Small intestine (tissue), 16 donors: ENCODE measurements at places on chromosomes 13 and 19. TPM values are rescaled to one million over a fixed set of nuclear protein-coding genes. Genes with fewer than 3 reads are reported as not detected.
A peak's percentile ranks its signal among the peaks of the same experiment; 100 is the strongest.

DNA sequence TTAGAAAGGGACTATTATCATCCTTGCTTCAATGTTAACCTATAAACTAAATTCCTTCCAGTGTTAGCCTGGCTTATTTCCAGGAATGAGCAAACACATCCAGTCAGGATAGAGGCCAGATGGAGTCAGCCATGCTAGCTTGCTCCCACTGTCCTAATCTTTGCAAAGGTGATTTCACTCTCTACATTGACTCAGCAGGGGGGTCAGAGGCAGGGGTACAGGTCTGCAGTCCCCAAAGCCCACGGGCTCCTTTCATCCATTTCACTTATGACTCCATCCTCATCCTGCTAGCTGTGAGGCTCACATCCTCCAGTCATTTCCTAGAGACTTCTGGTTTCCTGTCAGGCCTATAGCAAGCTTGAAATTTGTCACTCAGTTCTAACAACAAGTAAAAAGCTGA, 63.4 kb upstream of the CEACAM8 start:
- no peaks in the 10 kb centered on the region for H3K36me3 ChIP-seq
- H3K27ac ChIP-seq: no peak overlapping the region
- no peak for DNase-seq

GRCh38 chr13:113115363-113116205, 7.0 kb upstream of the F10 start:
- no peak for DNase-seq
- no peaks in the 10 kb centered on the region for H3K36me3 ChIP-seq
- H3K4me1 ChIP-seq: no peaks in the 10 kb centered on the region

DNA sequence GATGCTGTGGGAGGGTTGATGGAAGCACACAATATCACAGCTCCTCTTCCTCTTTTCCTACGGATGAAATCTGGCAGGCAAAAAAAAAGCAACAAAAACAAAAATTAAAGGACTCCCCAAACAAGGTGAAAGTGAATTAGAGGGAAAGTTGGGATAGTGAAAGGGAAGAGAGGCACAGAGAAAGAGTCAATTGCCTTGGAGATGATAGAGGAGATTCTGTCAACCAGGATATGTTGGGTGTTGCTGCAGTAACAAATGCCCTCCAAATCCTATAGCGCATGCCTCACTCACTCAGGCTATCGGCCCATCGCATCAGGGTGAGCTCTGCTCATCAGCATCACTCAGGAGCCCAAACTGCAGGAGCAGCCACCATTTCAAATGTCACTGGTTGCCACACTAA, 119.1 kb downstream of the DLEU7 start:
- H3K4me3 ChIP-seq: no peak overlapping the region
- no peak for DNase-seq

ZNF701 gene
- 2.7 TPM for polyA plus RNA-seq

DNA sequence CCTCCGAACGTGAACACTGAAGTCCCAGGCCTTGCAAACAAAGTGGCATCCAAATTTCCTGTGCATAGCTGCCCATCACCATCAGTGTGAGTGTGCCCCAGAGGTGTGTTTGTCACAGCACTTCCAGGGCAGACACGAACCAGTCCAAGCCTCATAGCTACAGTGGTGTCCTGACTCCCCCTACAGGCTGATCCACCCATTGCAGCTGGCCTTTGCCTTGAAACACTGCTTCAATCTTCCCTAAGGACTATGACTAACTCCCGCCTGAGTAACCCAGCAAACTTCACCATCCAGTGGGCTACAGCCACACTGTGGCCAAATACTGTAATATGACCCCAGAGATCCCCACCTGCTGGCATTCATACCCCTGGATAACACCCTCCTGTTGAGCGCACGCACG, 3.9 kb downstream of the ZNF266 start:
- peaks cover 10% of the 10 kb centered on the region for H3K36me3 ChIP-seq
- peaks cover 5% of the 10 kb centered on the region for H3K4me1 ChIP-seq
- H3K27ac ChIP-seq: no peak overlapping the region
- no peak for DNase-seq
- H3K27me3 ChIP-seq: no peaks in the 10 kb centered on the region

PTPRS gene
- 12.5 TPM for polyA plus RNA-seq

DNA sequence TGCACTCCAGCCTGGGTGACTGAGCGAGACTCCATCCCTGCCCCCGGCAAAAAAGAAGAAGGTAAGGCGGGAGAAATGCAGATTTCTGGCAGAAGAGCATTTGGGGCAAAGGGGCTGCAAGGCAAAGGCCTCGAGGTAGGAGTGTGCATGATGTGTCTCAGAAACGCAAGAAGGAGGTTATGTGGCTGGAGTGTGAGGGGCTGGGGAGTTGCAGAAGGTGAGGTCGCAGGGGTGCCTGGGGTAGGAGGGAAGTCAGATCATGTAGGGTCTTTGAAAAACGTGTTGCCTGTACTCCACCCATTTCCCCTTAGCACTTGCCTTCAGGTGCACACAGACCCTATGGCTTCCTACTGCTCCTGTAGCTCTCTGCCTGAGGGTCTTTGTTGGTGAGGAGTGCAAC, 29.9 kb downstream of the KCTD15 start:
- H3K27ac ChIP-seq: no peak overlapping the region
- H3K4me1 ChIP-seq: no peaks in the 10 kb centered on the region
- H3K4me3 ChIP-seq: no peak overlapping the region

CERS1 gene
- polyA plus RNA-seq: not detected

- H3K27ac ChIP-seq: no peak overlapping the region
- no peaks in the 10 kb centered on the region for H3K27me3 ChIP-seq
- H3K4me1 ChIP-seq: no peaks in the 10 kb centered on the region
Observed at GRCh38 chr13:45519493-45519892, 54.8 kb downstream of the COG3 start.

ZNF442 gene
- polyA plus RNA-seq: 1.0 TPM

DNA sequence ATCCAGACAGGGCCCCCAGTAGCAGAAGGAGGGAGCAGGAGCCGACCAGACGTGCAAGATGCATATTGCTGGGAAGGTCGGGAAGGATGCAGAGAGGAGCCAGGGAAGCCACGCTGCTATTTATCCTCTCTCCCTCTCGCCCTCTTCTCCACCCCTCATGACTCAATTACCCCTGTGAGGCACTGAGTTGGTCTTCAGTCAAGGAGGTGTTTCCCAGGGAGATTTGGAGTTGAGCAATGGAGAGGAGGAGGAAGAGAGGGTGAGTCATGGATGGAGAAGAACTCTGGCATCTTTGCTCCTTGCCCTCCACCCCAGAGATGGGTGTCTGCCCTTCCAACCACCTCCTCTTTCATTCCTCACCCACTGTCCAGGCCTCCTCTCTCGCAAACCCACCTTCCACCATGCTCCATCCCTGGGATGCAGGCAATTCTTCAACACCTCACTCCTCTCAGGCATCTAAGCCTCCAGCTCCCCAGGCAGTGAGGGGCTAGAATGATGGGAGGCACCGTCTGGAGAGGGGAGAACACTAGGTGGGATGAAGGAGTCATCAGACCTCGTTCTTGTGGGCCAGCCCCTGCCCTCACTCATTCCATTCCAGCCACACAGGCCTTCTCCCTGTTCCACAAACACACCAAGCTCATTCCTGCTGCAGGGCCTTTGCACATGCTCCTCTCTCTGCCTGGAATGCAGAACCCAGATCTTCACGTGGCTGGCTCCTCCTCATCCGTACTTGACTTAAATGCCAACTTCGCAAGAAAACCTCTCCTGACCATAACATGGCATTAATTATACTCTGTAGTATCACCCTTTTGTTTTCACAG, at the start of gene SBSN:
SBSN (minus strand) TSS at position 94 of the 821 bp plus-strand sequence; CDS start at position 64, 30 bp downstream.
- H3K4me1 ChIP-seq: no peaks in the 10 kb centered on the region
- H3K27me3 ChIP-seq: no peaks in the 10 kb centered on the region
- DNase-seq: no peak
- H3K4me3 ChIP-seq: no peak within 1 kb of the TSS

DNA sequence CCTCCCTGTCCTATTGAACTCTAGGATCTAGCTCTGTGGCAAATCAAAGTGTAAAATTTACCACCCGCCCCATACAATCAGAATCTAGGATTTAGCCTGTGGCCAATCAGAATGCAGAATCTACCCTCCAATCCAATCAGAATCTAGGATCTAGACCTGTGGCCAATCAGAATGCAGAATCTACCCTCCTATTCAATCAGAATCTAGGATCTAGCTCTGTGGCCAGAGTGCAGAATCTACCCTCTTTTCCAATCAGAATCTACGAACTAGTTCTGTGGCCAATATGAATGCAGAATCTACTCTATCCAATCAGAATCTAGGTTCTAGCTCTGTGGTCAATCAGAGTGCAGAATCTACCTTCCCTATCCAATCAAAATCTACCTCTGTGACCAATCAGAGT, 25.8 kb downstream of the PRKD2 start:
- H3K27me3 ChIP-seq: no peaks in the 10 kb centered on the region
- peaks cover 19% of the 10 kb centered on the region for H3K36me3 ChIP-seq
- no peak for DNase-seq

CILP2 gene
- polyA plus RNA-seq: 0.13 TPM

GRCh38 chr19:55116232-55116858, 1.1 kb downstream of the PPP1R12C start:
- no peaks in the 10 kb centered on the region for H3K27me3 ChIP-seq
- H3K36me3 ChIP-seq: no peaks in the 10 kb centered on the region
- peak overlapping the region; percentile 59 for H3K27ac ChIP-seq
- H3K4me1 ChIP-seq: peaks cover 22% of the 10 kb centered on the region
- DNase-seq: peak; percentile 57
- H3K4me3 ChIP-seq: peak overlapping the region; percentile 65

DNA sequence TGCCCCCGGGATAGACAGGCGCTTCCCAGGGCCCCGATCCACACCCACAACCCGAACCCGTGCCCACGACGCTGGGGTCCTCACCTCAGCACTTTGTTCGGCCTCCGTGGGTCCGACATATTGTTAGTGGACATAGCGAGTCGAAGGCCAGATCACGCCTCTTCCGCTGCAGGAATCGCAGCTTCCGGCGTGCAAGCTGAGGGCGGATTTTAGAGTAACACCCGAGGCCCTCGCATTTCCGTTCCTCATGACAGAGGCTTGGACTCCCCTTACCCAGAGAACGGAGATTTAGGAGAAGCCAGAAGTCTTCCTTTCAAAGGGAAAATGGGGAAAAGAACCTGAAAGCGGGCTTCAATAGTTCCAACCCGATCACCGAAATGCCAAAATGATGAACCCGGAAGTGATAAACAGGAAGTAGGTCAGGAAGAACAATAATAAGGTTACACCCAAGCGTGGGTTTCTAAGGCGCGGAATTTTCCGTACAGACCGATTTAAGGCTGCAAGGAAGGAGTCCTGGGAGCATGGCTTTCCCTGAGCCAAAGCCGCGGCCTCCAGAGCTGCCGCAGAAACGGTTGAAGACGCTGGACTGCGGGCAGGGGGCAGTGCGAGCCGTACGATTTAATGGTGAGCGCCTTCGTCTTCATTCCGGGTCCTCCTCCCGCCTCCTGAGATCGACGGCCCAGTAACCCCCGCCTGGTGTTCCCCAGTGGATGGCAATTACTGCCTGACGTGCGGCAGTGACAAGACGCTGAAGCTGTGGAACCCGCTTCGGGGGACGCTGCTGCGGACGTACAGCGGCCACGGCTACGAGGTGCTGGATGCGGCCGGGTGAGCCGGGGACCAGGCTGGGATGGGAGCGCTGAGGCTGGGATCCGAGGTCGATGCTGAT, 2.9 kb downstream of the WDR83 start:
- peaks cover 12% of the 10 kb centered on the region for H3K4me1 ChIP-seq
- H3K27me3 ChIP-seq: no peaks in the 10 kb centered on the region
- H3K27ac ChIP-seq: peak overlapping the region; percentile 94

OR7A17 gene
- not detected for polyA plus RNA-seq

DNA sequence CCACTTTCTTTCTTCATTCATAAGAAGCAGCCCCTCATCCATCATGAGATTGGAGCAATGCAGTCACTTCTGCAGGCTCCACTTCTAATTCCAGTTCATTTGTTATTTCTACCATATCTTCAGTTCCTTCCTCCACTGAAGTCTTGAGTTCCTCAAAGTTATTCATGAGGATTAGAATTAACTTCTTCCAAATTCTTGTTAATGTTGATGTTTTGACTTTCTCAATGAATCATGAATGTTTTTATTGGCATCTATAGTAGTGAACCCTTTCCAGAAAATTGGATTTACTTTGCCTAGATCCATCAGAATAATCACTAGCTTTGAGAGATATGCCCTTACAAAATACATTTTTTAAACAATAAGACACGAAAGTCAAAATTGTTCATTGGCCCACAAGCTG, 2567.7 kb upstream of the PCDH20 start:
- no peak overlapping the region for H3K4me3 ChIP-seq
- H3K27ac ChIP-seq: no peak overlapping the region
- no peaks in the 10 kb centered on the region for H3K36me3 ChIP-seq
- H3K27me3 ChIP-seq: no peaks in the 10 kb centered on the region
- H3K4me1 ChIP-seq: no peaks in the 10 kb centered on the region

BEST2 gene
- 0.10 TPM for polyA plus RNA-seq

- no peaks in the 10 kb centered on the region for H3K4me1 ChIP-seq
- H3K4me3 ChIP-seq: no peak overlapping the region
- H3K27ac ChIP-seq: no peak overlapping the region
- H3K36me3 ChIP-seq: no peaks in the 10 kb centered on the region
- no peaks in the 10 kb centered on the region for H3K27me3 ChIP-seq
Observed at GRCh38 chr13:50676602-50677001, 166.9 kb downstream of the DLEU7 start.

- DNase-seq: peak; percentile 67
- H3K36me3 ChIP-seq: no peaks in the 10 kb centered on the region
- peak overlapping the region; percentile 95 for H3K27ac ChIP-seq
- peaks cover 8% of the 10 kb centered on the region for H3K4me1 ChIP-seq
Observed at GRCh38 chr19:18317961-18318800, 4.7 kb downstream of the LSM4 start.

- no peak overlapping the region for H3K27ac ChIP-seq
- no peaks in the 10 kb centered on the region for H3K27me3 ChIP-seq
- no peak overlapping the region for H3K4me3 ChIP-seq
- no peak for DNase-seq
- H3K36me3 ChIP-seq: no peaks in the 10 kb centered on the region
Observed at GRCh38 chr13:73254827-73255226, 196.0 kb downstream of the KLF5 start.
